ENCODE measurements at places on chromosomes 1 and 21.

DNA sequence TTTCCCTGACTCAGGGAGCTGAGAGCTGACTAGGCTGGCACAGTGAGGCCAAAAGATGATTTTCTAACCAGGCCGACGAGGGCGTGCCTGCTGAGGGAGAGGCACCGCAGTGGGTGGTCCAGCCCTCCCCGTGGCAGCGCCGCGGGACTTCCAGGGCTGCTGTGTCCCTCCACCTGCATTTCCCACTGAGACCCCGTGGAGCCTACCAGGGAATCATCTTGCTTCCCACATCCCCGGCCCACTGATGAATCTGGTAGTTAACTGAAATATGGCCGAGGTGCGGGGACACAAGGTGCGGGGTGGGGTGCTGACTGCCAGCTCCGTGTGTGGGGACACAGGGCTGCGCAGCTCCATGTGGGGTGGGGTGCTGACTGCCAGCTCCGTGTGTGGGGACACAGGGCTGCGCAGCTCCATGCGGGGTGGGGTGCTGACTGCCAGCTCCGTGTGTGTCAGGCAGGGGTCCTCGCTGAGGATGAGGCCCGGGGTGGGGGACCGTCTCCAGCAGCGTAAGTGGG is 10.4 kb downstream of the WRAP73 start:
- no peak for DNase-seq

DNA sequence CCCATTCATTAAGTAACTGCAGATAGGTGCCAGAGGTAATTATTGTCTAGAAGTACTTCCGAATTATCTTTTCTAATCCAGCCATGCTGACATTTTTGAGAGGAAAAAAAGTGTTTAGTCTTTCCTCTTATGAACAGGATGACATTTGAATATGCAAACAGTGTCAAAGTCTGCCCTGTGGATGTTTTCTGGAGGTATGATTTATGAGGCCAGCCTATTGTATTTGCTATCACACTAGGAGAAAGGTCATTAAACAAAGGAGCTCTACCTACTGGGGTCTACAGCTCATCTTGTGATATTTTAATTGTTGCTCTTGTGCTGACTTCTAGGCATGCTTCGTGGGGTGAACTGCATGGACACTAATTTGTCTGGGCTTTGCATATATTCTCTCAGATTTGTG is 559.7 kb upstream of the CAMK1G start:
- DNase-seq = no peak

- DNase-seq = no peak
These were observed 9.5 kb upstream of the TAS1R2 start for GRCh38 chr1:18868801-18869424.

GRCh38 chr1:90963651-90964050 is 58.2 kb downstream of the ZNF644 start:
- no peak for DNase-seq

DNA sequence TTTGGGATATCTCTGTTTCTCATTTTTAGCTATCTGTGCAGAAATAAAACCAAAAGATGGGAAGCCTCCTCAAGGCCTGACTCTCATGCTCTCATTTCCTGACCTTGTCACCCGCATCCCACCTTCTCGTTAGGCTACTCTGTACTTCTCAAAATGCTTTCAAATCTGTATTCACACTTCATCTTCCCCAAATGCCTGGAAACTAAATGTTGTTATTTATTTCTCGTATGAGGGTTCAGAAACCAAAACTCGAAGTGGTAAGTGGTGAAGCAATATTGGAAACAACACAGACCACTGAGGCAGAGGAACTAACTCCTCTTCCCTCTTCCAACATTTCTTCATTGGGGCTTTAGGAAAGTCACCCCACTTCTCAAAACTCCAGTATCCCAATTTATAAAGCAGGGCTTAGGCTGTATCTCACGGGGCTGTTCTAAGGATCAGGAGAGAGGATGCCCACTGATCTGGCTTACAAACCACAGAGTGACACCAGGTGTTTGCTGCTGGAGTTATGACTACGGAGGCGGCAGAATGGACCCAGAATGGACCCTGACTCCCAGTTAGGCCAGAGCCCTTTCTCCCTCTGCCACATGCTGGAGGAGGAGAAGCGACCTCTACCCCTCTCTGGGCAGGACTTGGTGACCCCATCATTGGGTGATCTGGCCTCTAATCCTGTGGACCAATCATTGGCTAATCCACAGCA is 3.5 kb downstream of the SLAMF7 start:
- DNase-seq = no peak

DNA sequence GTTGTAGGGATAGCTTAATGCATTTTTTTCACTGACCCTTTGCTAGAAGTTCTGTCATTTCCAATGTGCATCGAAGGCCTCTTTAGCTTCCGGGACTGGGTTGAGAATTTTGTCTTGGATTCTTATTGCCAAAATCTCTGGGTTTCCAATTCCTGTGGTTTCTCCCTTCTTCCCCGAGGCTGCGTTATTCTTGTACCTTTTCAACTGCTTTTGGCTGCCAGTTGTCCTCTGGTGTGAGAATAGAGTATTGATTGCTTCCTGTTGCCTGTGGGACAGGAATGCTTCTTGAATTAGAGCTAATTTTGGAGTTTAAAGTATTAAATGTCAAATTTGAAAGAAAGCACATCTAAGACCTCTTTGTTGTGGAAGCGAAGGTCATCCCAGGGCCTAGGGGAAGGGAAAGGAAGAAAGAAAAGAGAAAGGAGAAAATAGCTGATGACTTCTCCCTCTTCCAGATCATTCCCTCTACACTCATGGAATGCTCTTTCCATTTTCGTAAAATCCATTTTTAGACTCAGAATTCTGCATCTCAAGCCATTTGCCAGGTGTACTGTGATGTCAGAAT is 21.1 kb downstream of the HUNK start:
- no peak for DNase-seq

DNA sequence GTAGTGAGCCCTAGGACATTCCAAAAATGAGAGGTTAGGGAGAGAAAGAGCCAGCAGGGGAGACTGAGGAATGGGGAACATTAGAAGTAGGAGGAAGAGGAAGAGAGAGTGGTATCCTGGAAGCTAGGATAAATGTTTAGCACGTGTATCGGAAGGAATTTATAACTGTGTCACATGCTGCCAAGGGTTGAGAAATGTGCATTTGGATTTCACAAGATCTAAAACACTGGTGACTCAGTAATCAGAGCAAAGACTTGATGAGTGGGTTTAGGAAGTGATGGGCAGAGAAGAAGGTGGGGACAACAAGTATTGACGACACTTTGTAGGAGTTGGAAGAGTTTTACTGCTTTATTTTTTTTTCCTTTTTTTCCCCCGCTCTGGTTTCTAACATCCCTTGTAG is 193.9 kb downstream of the FMN2 start:
- no peak for DNase-seq

GRCh38 chr1:38693031-38693430 is 166.5 kb downstream of the RRAGC start:
- no peak for DNase-seq

GRCh38 chr1:245031041-245031440 is 123.7 kb upstream of the KIF26B start:
- DNase-seq = no peak

GRCh38 chr1:235513495-235514366 is 9.5 kb upstream of the B3GALNT2 start:
- peak; percentile 86 for DNase-seq

GRCh38 chr21:27024301-27024700 is 57.4 kb upstream of the ADAMTS5 start:
- DNase-seq = no peak

GRCh38 chr1:219710529-219711194 is 97.8 kb upstream of the ZC3H11B start:
- DNase-seq = no peak

GRCh38 chr1:95451054-95451453 is 217.0 kb downstream of the RWDD3 start:
- DNase-seq = no peak

GRCh38 chr21:37232274-37233018 is 34.7 kb downstream of the VPS26C start:
- DNase-seq = no peak

- DNase-seq = no peak
These were observed 11.3 kb upstream of the SEC16B start for GRCh38 chr1:177981200-177981599.

DNA sequence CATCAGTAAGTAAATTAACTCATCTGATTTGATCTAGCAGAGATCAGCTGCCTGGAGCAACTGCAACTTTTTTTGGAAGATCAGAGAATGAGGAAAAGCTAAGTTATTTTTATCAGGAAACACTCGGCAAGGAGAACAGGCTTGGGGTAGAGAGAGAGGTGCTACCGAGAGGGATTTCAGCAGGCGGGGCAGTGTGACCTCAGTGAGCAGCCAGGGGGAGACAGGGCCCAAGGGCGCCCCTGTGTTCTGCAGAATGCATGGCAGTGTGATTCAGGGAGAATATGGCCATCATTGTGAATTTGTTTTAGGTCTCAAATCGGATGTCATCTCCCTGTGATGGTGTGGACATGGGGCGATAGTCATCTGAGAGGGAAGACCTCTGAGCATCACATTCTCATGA is 484.1 kb upstream of the VAMP3 start:
- no peak for DNase-seq

- DNase-seq = no peak
These were observed 312 bp downstream of the ARNT start for GRCh38 chr1:150876119-150876454.

GRCh38 chr1:222820171-222820712 is 5.4 kb downstream of the DISP1 start:
- no peak for DNase-seq

- no peak for DNase-seq
These were observed 45.6 kb upstream of the RAB4A start for GRCh38 chr1:229225331-229225782.

DNA sequence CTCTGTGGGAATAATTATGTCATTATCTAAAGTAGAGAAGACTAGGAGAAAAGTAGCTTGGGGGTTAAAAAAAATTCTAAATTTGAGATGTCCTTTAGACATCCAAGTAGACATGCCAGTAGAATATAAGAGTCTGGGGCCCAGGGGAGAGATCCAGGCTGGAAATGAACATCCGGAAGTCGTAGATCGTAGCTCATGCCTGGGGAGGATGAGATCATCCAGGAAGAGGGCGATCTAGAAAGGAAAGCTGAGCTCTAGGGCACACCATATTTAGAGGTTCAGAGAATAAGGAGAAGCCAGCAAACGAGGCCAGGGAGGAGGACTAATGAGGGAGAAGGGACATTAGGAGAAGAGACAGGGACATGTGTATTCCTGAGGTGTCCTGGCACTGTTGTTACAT is 12.2 kb downstream of the NGF start:
- DNase-seq = no peak

DNA sequence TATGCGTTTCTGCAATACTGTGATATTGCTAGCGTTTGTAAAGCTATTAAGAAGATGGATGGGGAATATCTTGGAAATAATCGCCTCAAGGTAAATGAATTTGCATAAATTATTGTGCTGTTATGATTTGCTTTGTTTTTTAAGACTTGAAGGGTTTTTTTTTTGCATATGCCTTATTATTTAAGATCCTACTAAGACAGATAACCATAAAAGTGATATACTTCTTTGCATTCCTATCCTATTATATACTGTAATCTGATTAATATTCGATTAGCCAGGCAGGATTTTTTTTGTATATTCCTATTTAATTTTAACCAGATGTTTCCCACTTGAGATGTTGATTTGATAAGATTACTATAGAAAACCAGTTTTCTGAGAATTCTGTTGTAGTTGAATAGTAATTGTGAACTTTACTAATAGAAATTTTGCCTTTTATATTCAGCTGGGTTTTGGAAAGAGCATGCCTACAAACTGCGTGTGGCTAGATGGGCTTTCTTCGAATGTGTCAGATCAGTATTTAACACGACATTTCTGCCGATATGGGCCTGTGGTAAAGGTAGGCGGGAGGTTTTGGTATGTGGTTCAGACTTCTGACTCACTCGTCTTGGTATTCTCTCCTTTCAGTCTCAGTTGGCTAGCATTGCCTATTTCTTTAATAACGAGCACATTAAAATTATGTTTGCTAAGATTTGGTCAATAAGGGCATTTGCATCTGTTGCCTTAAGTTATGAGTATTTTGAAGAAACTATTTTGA is 56.8 kb downstream of the ZBTB17 start:
- no peak for DNase-seq

DNA sequence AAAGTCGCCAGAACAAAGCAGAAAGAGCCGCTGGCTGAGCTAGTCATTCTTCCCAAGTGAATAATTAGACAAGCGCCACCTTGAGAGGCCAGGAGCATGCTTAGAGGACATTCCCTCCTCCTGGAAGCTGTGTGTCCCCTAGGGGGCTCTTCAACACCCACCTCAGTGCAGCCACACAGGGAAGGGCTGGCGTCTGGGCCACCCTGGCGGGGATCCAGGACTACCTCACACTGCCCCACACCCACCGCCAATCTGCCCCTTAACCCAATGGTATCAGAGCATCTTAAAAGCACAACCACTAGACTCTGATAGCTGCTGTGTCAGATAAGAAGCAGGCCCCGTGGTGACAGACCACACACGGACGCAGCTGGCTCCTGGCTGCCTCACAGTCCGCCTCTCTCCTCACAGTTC is 24.9 kb downstream of the SETD4 start:
- peak; percentile 21 for DNase-seq

DNA sequence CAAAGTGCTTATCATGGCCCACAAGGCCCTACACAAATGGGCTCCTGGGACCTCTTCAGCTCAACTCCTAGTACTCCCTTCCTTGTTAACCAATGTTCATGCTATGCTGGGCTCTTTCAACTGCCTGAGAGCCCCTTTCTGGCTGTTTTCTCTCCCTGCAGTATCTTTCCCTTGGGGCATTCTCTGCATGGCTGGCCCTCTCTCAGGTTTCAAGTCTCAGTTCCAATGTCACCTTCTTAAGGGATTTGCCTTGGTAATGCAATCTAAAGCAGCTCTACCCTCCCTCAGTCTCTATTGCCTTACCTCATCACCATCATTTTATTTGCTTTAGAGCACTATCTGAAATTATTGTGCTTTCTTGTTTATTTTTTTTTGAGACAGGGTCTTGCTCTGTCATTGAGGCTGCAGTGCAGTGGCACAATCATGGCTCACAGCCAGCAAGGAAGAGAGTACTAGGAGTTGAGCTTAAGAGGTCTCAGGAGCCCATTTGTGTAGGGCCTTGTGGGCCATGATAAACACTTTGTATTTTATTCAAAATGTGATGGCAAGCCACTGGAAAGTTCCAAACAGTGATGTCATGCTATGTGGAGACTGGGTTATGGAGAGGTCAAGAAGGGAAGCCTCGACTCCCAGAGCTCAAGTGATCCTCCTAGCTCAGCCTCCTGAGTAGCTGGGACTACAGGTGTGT is 63.4 kb upstream of the SRSF10 start:
- DNase-seq = no peak

DNA sequence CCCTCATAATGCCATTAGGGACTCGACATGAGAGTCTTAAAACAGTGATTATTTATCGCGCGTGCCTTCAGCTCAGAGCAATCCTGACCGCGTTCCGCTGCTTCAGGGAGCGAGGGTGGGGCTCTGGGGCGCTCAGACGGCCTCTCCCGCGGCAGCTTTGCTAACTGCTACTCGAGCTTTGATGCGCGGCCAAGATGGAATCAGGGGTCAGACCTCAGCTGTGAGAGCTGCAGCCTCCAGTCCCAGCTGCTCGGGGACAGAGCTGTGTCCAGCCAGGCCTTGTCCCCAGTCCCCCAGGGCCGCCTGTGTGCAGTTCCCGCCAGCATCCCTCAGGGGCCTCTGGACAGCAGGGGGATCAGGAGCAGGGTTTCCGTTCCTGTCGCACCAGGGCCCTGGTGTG is 104.6 kb upstream of the TTC34 start:
- no peak for DNase-seq
